ENCODE measurements at places on chromosomes 3 and 15. TPM values are rescaled to one million over a fixed set of nuclear protein-coding genes. Genes with fewer than 3 reads are reported as not detected.

The DLL4 gene
- total RNA-seq: 0.17 TPM

The ITPKA gene
- 14.2 TPM for total RNA-seq

DNA sequence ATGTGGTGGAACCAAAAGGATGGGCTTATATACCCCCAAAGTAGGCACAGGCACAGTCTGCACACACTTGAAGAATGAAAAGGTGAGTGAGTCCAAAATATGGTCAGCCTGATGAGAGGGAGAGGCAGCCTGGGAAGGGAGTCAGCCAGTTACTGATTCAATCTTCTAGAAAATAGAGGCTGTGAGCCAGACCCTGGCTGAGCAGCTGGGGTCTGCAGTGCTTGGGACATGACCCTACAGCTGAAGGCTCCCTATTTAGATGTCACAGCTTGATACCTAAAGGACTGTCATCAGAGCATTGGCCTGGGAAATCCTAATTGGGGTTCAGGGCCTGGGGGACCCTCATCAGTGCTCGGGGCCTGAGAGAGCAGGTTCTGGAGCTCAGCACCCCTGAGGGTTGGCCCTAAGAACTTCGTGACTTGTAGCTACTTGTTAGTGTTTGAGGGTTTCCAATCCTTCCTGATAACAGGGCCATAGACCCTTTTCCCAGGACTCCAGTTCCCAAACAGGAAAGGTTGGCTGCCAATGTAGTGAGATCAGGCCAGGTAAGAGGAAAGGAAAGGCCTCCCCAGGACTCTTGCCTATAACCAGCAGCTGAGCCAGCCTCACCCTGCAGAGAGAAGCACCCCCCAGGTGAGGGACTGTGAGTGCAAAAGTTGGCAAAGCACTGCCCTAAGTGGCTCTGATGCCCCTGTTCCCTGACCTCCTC lies 54.7 kb upstream of the SLCO2A1 start:
- no peak for DNase-seq

- peak; percentile 72 for DNase-seq
Measured at GRCh38 chr15:52082197-52083036, 30.2 kb downstream of the BCL2L10 start.

GRCh38 chr3:23076437-23076836 lies 126.7 kb upstream of the UBE2E2 start:
- DNase-seq: no peak

- peak; percentile 28 for DNase-seq
Measured at GRCh38 chr3:163450698-163451097, 1627.6 kb downstream of the SI start.

The ADAMTS7 gene
- 35.1 TPM for total RNA-seq

GRCh38 chr3:127408684-127409420 lies 121.0 kb upstream of the PRR20G start:
- DNase-seq: peak; percentile 34

GRCh38 chr3:161395115-161396012 lies 24.0 kb upstream of the SPTSSB start:
- DNase-seq: no peak

The POLG gene
- 57.8 TPM for total RNA-seq

GRCh38 chr3:143352850-143353550 lies 233.4 kb downstream of the CHST2 start:
- no peak for DNase-seq

DNA sequence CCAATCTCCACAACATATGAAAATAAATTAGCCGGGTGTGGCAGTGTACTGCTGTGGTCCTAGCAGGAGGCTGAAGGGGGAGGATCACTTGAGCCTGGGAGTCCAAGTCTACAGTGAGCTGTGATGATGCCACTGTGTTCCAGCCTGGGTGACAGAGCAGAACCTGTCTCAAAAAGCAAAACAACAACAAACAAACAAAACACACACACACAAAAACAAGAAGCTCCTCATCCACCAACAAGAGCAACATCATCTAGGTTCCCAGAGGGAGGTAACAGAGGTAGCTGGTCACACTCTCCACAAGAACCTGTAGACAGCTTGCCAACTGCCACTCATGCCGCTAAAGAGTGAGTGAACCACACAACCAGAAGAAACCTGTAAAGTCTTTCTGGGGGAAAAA lies 34.8 kb downstream of the PTPN9 start:
- no peak for DNase-seq

- peak; percentile 41 for DNase-seq
Measured at GRCh38 chr3:180680097-180680430, 775 bp upstream of the CCDC39 start.

DNA sequence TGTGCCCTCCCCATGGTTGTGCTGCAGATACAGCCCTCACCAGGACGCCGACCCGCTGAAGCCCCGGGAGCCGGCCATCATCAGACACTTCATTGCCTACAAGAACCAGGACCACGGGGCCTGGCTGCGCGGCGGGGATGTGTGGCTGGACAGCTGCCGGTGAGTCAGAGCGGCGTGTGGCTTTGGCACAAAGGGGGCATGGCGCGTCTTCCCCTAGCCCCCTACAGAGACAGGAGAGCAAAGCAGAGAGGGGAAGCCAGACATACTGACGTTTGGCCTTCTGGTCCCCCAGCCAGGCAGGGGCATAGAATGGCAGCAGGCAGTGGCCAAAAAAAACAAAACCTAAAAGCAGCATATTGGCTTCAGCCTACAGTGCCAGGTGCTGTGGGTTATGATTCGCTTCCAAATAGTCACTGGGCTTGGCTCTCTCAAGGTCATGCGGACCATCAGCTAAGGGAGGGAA lies 64.0 kb downstream of the MESD start:
- DNase-seq: peak; percentile 88

GRCh38 chr3:71168121-71168721 lies 415.3 kb downstream of the FOXP1 start:
- DNase-seq: no peak

- no peak for DNase-seq
Measured at GRCh38 chr3:124316034-124316287, 324.0 kb upstream of the ROPN1 start.

The LTK gene
- total RNA-seq: 2.8 TPM

DNA sequence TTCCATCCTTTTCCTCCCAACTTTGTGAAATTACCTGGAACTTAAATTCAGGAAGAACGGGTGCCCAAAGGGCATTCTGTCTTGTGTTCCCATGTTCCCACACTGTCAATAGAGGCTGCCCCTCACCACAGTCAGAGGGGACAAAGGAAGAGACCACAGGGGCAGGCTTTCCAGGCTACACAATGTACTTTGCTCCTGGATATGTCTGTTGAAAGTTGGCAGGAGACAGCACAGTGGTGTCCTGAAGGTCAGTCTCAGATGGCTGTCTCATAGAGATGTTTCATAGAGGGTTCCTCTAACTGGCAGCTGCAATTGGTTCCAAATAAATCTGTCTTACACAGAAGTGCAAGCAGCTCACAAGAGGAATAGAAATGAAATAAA lies 107.8 kb upstream of the TGFBR2 start:
- DNase-seq: no peak

DNA sequence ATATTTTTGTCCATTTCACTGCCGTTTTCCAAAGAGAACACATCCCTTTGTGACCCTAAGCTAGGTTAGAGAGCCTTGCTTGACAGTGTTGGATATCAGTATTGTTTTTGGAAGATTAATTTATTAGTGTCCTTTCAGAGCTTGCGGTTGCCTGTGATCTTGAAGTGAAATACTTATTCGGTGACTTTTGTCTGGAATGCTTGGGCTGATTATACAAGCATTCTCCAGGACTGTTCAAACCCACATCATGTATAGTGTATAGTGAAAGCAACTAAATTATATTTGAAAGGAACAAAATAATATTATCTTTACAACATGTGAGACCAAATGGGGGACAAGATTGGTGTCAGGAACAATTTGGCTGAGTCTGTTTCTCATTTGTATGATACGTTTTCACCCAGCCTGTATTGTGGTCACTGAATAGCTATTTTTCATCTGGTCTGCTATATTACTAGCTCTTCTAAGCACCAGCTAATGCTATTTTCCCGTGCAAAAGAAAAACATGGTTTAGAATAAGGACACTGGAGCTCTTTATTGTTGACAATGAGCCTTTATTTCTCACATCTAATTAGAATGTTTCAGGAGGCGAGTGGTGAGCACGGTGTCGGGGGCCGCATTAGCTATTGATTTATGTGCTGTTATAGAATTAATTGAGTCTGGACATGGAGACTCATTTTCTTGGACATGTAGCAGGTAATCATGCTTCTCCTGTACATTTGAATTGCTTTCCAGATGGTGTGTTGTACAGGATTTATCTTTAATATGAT lies 158.1 kb downstream of the APBA2 start:
- DNase-seq: no peak

DNA sequence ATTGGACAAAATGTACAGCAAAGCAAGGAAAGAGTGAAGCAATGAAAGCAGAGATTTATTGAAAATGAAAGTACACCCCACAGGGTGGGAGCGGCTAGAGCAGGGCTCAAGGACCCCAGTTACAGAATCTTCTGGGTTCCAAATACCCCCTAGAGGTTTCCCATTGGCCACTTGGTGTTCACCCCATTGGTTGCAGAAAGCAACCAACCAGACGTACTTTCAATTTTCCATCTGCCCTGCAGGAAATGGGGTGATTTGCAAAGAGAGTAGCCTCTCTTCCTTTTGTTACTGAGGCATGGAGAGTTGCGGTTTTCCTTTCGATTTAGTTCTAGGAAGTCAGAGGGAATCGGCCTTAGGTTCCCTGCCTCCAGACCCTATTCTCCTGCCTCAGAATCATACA lies 2.4 kb downstream of the PML start:
- peak; percentile 72 for DNase-seq

The GNAI2 gene
- total RNA-seq: 297 TPM
